AG04450 (cell line): ENCODE measurements at places on chromosomes 13 and 19.

GRCh38 chr13:112741835-112742570 is 52.2 kb downstream of the ATP11A start:
- no peak for DNase-seq

GRCh38 chr19:58585442-58586132 is 12.5 kb upstream of the MZF1 start:
- no peak for DNase-seq

- no peak for DNase-seq
Observed at GRCh38 chr13:110648848-110649421, 33.6 kb downstream of the NAXD start.

DNA sequence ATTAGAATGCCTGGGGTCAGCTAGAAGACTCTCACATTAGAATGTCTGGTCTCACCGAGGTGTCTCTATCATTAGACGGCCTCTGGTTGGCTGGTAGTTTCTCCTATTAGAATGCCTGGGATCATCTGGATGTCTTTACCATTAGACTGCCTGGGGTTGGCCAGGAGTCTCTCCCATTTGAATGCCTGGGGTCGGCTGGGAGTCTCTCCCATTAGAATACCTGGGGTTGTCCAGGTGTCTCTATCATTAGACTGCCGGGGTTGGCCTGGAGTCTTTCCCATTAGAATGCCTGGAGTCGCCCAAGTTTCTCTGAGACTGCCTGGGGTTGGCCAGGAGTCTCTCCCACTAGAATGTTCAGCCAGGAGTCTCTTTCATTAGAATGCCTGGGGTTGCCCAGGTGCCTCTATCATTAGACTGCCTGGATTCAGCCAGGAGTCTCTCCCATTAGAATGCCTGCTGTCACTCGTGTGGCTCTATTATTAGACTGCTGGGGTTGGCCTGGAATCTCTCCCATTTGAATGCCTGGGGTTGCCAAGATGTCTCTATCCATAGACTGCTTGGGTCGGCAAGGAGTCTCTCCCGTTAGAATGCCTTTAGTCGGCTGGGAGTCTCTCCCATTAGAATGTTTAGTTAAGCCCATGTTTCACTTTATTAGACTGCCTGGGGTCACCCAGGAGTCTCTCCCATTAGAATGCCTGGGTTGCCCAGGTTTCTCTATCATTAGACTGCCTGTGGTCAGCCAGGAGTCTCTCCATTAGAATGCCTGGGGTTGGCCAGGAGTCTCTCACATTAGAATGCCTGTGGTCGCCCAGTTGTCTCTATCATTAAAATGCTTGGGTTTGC is 1467.8 kb downstream of the UQCRFS1 start:
- no peak for DNase-seq

DNA sequence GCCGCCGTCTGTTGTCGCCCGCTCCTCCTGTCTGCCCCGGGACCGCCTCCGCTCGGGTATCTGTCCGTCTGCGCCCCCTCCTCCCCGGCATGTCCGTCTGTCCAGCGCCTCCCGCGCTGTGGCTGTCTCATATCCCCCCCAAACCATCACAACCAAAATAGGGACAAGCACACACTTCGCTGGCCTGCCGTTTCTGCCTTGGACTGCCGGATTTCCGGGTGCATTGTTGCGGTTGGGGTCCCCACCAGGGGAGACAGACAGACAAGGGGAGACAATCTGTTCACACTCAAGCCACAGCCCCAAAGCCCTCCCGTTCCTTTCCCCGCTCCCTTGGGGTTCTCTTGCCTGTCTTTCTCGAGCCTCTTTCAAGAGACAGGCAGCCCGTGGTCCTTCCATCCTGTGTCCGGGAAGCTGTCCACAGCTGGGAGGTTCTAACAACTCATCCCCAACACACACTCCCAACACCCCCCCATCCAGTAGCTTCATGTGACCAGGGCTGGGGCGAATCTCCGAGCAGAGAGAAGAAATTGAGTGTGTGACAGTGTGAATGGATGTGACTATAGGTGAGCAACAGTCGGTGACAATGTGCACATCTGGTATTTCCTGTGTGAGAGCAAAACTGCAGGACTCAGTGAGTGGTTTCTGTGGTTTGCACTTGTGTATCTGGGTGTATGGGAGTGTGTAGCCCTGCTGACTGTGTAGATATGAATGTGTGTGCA is 16.5 kb upstream of the FOSB start:
- DNase-seq = no peak

GRCh38 chr19:40089462-40089861 is 1.3 kb downstream of the ZNF780A start:
- DNase-seq = no peak

DNA sequence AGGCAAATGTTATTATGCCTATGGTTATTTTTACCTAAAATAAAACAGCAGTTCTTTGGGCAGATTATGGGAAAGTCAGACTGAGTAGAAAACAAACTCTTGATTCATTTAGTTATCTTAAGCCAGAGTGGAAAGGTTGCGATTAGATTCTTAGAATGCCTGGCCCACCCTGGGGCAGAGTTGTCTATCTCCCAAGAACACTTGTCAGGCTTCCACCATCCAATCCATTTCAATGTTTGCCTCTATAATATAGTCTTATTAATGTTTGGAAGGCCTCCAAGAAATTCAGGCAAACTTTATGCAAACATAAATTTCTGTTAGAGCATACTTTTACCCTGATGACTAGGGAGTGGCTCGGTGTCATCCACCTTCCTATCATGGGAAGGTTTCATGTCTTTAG is 207.0 kb downstream of the SLITRK6 start:
- no peak for DNase-seq

GRCh38 chr13:83546476-83546875 is 335.8 kb downstream of the SLITRK1 start:
- no peak for DNase-seq
